ENCODE measurements at places on chromosomes 7 and 10.

DNA sequence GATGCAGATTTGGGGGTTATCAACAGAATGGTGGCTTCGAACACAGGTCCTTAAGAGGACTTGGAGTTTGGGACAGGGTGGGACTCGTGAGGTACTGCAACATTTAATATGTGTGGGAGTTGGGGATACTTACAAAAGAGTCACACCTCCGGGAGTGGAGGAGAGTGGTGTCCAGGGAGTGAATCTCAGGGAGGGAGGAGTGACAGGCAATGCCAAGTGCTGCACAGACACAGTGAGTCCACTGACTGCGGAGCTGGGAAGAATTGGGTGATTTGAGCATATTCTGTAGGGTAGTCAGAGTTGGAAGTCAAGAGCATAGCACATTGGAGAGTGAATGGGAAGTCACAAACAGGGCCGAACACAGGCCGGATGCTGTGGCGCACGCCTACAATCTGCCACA, 5.1 kb downstream of the UBE3C start:
- no peak for DNase-seq

GRCh38 chr7:24158975-24159374, 125.0 kb upstream of the NPY start:
- no peak for DNase-seq

- no peak for DNase-seq
Measured at GRCh38 chr10:103111031-103111917, 81.8 kb downstream of the NT5C2 start.

GRCh38 chr7:6628045-6628444, 9.1 kb upstream of the ZNF316 start:
- DNase-seq: peak; percentile 73

DNA sequence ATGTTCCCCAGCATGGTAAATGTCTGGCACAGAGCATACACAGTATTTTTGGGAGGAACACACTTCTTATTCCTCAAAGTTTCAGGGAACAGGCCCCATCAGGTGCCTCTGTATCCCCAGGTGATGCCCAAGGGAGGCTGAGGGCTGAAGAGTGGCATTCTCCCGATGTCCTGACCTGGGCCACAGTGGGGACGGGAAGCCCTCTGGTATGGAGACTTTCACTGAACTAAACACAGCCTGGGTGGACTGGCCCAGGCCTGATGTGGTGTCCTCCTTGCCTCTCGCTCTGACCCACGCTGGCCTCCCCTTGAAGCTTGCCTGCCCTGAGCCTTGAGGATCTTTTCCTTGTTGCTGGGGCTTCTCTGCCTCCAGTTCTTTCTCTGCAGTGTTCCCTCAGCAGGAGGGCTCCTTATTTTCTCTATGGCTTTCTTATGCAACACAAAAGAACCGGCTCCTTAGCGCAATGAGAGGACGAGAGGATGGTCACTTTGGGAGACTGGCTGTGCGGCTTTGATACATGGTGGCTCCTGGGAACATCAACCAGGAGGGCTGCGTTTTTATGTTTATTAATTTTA, 157.5 kb upstream of the TNS3 start:
- DNase-seq: no peak

- no peak for DNase-seq
Measured at GRCh38 chr7:36604806-36605205, 119.5 kb downstream of the AOAH start.

DNA sequence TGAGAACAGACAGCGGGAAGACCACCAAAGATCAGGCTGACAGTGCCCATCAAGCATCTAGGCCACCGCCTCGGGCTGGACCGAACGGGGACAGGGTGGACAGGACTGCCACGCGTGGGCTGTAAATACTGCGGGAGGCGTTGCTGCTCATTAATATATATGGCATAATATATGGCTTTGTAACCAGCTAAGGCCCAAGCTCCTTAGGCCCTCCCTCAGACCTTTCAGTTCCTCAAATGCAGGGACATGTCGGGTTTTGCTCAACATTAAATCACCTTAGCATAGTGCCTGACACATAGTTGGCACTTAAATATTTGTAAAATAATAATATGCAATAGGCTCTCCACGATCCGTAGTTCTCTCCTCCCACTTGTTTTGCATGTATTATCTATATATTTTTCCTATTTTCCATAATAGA, 402 bp upstream of the TMEM168 start:
- no peak for DNase-seq

GRCh38 chr10:62561151-62561550, 187.0 kb downstream of the ZNF365 start:
- no peak for DNase-seq

DNA sequence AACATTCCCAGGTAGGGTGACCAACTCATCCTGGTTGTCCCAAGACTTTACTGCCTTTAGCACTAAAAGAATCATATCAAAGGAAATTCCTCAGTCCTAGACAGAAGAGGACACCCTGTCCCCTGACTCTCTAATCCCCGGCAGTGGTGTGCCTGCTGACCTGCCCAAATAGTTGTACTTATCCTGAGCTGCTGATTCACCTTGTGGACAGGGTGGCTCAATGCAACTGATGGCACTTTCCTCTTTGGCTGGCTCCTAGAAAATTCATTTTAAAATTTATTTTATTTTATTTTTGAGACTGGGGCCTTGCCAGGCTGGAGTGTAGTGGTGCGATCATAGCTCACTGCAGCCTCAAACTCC, 111.7 kb downstream of the JCAD start:
- no peak for DNase-seq

GRCh38 chr10:13634207-13634606, 47.4 kb downstream of the PRPF18 start:
- no peak for DNase-seq

DNA sequence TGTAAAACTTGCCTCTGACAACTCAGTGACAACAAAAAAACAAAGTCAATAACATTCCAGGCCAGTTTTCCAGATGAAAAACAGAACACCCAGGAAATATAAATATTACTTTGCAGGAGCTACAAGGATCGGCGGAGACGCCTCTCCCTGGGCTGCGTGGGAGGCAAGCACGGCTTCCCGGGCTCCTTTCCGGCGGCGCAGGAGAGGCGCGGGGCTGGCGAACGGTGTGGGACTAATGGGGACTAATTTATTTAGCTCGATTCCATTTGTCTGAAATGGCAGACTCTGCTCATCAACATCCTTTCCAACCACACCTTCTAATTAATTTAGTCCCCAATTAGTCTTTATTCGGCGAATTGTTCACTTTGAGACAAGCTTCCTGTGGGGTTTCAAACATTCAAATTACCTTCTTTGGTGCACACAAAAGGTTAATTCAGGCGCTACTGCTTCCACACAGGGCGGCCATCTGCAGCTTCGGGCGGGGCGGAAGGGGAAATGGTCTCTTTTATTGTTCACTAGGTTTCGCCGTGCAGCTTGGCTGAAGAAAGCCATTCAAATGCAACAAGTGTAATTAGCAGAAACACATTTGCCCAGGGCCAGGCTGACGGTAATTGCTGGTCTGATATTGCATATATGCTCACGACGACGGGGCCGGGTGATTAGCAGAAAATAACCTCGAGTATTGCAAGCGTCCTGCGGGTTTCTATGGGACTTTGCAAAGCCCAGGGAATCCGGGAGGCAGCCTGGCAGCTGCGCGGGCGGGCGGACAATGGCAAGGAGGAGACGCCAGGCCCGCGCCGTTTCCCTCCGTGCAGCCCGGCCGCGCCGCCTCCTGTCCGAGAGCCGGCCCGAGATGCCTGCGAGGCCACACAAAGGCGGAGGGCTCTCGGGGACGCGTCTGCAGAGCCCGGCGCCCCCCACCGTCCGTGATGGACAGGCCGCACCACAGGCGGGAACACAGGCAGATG, 270.1 kb downstream of the PTPRN2 start:
- DNase-seq: no peak

DNA sequence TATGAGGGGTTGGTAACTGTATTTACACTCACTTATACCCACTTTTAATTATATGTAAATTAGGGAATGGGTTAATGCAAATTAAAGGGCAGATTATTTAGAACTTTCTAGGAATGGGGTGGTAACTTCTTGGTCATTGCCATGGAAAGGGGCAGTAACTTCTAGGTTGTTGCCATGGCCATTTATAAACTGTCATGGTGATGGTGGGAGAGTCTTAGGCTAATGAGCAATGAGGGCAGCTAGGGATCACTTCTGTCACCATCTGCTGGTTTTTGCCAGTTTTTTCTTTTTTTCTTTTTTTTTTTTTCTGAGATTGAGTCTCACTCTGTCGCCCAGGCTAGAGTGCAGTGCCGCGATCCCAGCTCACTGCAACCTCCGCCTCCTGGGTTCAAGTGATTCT, 33.1 kb downstream of the NAPEPLD start:
- no peak for DNase-seq

DNA sequence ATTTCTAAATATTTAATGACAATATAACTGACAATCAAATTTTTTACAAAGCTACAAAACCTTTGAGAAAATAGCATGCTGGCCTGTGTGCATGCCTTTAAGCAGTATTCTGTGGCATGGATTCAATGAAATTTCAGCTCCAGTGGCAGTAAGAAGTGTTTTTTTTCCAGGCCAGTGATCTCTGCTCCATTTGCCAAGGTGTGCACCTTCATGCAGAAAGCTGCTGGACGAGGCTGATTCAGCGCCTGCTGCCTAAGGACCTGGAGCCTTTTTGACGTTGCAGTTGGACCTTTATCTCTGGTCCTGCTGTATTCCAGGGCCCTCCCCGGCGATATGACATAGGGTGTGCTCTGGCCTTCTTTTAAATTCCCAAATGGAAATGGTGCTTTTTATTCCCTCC, 26.6 kb downstream of the VWC2 start:
- DNase-seq: no peak

GRCh38 chr7:37352251-37352880, 96.3 kb downstream of the ELMO1 start:
- DNase-seq: no peak

DNA sequence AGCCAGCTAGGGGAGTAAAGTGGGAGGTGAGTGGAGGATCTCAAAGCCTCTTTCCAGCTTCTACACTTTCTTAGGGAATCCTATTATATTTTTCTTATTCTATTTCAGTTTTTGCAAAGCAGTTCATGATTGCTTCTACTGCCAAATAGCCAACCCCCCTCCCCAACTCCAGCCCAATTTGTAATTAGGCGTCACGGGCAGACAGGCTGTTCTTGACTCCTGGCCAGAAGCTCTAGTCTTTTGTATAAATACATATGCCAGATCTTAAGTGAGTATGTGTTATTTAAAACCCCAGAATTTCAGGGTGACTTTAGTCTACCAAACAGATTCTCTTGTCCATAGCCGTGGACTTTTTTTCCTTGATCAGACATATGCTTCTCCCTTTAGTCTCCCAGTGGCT, 255.2 kb downstream of the BUB3 start:
- DNase-seq: no peak

GRCh38 chr10:97889461-97890265, 40.0 kb downstream of the GOLGA7B start:
- DNase-seq: no peak

DNA sequence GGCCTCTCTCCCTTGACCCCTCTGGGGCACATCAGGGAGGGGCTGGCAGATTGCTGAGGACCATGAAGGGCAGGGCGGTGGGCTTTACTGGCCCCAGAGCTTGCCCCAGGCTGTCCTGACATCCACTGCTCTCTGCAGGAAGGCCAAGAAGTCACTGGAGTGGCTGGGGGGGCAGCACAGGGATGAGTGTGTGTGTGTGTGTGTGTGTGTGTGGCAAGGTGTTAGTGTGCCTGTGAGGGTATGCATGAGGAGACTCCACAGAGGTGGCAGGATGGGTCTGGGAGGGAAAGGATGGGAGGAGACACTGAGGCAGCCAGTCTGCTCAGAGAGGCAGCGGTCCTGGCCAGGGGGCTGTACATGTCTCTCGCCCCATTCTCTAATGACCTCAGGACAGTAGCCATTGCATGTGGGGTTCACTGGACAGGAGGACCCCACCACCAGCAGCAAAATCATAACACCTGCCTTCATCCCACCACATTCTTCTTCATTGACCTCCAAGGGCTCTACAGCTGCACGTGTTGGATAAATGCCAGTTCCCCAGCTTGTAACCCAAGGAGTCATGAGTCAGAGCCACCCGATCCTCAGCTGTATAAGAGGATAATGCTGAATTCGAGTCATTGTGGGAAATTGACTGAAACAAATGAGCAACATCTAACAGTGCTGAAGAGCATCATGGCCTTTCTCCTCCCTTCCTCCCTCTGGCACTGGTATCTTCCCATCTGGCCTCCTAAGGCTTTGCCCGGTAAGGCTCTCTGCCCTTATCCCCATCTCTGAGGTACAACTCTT, 720.5 kb downstream of the GRID1 start:
- peak; percentile 69 for DNase-seq

DNA sequence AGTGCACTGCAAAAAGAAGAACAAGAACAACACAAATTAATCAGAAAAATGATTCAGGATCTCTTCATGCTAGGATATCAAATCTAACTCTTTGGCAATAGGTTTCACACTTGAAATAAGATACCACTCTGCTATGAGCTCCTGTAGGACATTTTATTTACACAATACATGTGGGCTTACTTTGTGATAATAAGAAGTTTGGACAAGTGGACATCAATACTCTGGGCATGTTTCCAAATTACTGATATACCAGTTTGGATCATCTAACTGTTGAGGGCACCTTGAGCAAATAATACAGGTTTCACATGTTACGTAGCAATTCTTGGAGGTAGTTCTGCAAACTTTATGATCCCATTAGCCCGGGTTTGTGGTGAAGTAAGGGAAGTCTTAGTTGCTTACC, 59.8 kb downstream of the CPVL start:
- no peak for DNase-seq

GRCh38 chr10:97159646-97160305, 26.0 kb downstream of the SLIT1 start:
- no peak for DNase-seq

Data from NCI-H2171 (cell line).